GM23248 (cell line): ENCODE measurements at places on chromosomes 11 and 22. TPM values are rescaled to one million over a fixed set of nuclear protein-coding genes. Genes with fewer than 3 reads are reported as not detected.

GRCh38 chr22:28247136-28247535 lies 328.1 kb upstream of the PITPNB start:
- DNase-seq: peak; percentile 87

- no peak for DNase-seq
Observed at GRCh38 chr11:1256257-1257045, 33.6 kb downstream of the MUC5B start.

DNA sequence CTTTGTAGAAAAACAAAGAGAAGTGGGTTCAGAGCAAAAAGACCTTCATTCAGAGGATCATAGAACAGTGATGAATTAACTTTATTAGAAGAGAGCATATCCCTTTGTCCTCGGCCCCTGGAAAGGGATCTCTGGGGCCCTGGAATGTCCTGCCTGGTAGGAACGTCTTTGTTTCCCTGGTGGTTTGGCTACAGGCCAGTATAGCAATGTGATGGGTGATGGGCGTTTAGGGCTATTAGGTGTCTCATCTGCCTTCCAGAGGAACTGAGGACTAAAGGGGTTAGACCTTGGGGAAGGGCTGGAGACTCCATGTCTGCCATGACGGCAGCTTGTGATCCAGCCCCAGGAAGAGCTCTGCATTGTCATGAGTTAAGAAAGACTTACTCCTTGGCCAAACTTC lies 9.1 kb downstream of the APOL4 start:
- DNase-seq: no peak

DNA sequence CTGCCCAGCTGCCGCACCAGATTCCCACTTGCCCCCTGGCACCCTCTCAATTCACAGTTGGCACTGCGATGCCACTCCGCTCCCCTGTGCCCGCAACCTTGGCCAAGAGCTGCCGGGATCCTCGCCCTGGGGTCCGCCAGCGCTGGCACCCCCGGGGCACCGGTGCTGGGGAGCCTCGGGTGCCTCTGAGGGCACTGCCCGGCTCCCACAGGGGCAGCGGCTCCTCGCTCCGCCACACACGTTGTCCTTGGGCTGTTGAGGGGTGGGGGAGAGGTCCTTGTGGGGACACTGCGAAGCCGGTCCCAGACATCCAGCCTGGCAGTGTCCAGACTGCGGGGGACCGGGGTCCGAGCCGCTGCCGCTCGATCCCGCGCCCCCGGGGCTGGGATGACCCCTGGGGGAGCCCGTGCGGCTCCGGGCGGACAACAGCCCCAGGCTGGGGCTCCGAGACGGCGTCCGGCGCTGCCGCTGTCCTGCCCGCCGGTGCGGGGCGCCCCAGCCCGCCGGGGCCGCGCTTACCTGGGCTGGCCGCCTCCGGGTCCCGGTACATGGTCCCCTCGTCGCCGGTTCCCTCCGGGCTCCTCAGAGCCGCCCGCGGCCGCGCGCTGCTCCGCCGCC lies 496 bp downstream of the SYT7 start:
- peak; percentile 38 for DNase-seq

GRCh38 chr11:35614939-35615569 lies 3.2 kb upstream of the FJX1 start:
- peak; percentile 31 for DNase-seq

RASL10A gene
- total RNA-seq: not detected in 2 replicates

MYBPC3 gene
- not detected in 2 replicates for total RNA-seq
